ENCODE measurements at places on chromosomes 11 and 22.

DNA sequence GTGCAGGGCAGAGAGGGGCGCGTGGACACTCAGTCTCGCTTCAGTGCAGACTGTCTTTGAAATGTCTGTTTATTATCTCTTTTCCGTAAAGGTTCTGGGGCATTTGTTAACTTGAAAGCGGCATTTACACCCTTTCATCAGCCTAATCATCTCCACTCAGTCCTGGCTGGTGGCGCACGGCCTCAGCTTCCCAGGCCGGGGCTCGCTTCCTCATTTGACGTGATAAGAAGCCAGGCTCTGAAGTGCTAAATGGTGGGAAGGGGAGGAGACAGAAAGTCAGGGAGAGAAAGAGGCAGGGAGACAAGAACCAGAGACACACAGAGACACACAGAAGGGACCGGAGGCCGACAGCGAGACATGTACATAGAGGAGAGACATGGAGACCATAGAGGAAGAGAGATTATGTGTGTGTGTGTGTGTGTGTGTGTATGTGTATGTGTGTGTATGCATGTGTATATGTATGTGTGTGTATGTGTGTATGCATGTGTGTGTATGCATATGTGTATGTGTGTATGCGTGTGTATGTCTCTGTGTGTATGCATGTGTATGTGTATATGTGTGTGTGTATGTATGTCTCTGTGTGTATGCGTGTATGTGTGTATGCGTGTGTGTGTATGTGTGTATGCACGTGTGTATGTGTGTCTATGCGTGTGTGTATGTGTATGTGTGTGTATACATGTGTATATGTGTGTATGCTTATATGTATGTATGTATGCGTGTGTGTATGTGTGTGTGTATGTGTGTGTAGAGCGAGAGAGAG, 101.5 kb downstream of the ST3GAL4 start:
- DNase-seq, result no peak

DNA sequence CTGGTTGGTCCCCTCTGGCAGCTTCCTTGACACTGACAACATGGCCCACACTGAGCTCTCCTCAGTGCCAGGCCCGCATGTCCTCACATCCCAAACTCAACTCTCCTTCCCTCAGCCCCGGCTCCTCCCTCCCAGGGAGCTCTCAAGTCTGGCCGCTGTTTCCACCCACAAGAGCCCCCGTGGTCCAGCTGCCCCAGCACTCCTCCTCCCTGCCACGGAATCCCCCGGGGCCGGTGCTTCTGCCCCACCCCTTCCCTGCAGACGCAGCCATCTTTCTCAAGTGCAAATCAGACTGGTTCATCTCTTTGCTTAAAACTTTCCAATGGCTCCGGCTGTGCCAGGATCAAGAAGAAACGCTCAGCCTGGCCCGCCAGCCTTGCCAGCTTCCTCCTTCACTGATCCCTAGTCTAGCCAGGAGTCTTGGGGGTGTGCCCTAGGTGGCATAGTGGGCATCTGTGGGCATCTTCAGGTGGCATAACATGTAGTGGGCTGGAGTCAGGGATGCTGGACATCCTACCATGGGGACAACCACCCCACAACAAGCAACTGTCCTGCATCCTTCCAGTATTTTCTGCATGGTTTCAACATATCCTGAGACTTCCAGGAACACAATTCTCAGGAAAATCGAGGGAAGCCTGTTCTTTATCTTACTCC, 22.3 kb upstream of the RASL10A start:
- no peak for DNase-seq

DNA sequence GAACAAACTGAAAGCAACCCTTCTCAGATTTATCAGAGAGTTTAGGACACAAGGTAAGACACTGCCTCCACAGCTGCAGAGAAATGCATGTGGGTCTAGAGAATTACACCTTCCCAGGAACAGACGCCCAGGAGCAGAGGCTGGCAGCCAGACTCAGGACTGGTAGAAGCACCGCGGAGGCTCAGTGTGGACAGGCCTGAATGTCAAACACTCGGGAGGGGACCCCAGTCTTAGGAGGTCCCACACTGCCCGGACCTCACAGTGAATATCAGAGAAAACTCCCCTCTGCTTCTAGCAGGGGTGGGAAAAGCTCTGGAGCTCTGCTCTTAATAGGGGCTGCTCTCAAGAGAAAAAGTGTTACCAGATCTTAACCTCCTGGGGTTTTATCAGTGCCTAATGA, 952.7 kb downstream of the BRD1 start:
- DNase-seq, result no peak

DNA sequence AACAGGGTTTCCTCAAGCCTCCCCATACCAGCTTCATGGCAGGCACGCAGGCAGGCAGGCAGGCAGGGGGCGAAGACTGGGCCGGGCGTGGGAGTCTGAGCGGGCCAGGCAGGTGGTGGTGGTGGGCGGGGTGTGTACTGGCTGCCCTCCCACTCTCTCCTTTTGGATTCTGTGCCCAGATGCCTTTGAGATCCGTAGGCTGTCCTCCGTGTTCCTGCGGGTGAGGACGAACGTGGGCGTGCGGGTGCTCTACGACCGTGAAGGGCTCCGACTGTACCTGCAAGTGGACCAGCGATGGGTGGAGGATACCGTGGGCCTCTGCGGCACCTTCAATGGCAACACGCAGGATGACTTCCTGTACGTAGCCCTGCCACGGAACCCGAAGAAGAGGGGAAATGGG, 23.0 kb downstream of the OTOG start:
- DNase-seq, result no peak

DNA sequence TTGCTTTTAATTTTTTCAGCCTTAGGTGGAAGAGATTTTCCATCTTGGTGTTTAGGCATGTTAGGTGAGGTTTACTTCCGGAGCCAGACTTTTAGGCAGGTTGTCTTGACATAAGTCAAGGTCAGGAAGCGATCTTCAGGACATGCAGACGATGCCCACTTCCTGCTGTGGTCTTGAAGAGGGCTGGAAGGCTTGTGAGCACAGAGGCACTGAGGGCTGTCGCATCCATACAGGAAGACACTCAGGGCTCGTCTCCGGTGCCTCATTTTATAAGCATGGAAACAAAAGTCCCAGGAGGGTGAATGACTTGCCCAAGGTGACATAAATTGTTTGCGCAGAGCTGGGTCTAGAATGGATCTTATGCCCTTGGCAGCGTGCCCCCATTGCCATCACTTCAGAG, 30.8 kb downstream of the MARK2 start:
- DNase-seq, result no peak

- no peak for DNase-seq
Observed at GRCh38 chr11:910044-910588, 494 bp downstream of the CHID1 start.

- peak; percentile 14 for DNase-seq
Observed at GRCh38 chr22:28674121-28674563, 5.5 kb downstream of the TTC28 start.

DNA sequence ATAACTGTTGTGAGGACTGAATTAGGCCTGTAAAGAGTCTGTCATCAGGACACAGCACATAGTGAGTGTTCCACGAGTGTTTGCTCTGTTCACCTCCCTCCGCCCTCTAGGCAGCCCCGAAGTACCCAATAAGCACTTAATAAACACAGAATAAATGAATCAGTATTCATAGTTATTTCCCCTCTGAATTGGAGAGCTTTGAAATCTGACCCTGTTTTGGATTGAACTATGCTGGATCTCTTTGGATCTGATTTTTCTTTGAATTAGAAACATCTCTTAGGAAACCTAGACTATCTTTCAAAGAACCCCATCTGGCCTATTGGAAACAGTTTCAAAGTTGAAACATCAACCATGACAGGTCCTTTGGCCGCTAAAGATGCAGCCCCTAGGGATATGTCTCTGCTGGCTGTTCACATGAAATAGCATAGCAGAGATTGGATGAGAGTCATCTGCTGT, 615.5 kb downstream of the NTM start:
- no peak for DNase-seq

GRCh38 chr11:3723014-3723708, 52.0 kb upstream of the CHRNA10 start:
- peak; percentile 97 for DNase-seq

GRCh38 chr11:124582565-124582964, 12.8 kb downstream of the OR8A1 start:
- DNase-seq, result no peak

- no peak for DNase-seq
Observed at GRCh38 chr11:64502634-64503033, 88.4 kb upstream of the SLC22A12 start.

- no peak for DNase-seq
Observed at GRCh38 chr11:74233683-74234082, 62.6 kb downstream of the PPME1 start.

DNA sequence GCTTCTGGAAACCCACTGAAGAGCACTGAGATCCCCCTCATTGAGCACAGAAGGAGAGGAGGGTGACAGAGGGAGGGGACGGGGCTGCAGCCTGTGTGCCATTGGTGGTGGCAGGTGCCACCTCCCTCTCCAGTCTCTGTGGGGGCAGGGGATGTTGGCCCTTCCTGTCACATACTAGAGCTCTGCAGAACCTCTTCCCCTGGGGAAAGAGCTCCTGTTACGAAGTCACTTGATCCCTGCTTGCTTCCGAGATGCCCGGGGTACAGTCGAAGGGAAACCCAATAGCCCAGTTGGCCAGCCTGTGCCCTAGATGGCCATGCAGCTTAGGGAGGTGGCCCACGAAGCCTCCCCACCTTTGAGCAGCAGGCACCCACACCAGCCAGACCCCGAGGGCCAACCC, 29.4 kb downstream of the DAGLA start:
- DNase-seq, result no peak

GRCh38 chr11:85809191-85809590, 1.8 kb downstream of the SYTL2 start:
- no peak for DNase-seq

DNA sequence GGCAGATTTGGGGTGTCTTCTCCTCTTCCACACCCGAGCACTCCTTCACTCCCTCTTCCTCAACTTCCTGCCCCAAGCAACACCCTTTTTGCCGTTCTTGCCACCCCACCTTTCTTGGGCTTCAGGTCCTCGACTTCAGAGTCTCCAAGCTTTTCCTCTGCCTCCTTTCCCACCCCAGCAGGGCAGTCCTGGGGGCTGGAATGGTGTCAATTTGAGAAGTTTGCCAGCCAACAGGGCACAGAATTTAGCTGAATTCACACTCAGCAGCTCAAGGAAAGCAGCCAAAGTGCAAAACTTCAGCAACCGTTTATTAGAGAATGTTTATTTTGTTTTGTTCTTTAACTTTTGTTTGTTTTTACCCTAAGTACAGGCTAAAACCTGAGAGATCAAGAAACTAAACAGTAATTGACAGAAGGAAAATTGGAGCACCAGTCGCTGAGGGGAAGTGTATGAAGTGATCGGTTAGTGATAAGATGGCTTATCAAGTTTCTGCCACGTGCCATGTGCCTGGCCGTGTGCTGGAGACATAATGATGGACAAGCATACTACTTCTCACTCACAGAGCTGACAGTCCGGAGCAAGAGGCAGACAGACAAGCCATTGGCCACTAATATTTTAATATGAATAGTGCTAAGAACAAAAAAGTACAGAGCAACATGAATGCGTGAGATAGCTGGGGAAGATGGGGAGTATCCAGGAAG, 44.4 kb downstream of the AHNAK start:
- DNase-seq, result no peak

DNA sequence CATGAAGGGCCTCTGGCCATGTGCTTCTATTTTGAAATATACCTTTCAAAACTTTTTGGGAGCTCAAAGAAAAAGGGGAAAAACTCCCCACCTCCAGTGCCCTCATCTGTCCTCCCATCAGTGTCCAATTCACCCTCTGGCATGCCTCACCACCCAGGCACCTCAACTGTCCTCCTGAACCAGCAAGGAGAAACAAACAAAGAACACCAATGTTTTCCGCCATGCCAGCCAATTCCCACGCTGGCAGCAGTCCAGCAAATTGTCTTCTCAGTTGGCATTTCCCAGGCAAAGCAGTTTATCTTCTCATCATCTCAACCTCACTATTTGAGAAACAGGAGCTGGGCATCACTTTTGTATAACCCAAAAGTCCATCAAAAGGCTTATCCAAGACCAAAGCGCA, 496.9 kb downstream of the SOX6 start:
- no peak for DNase-seq

DNA sequence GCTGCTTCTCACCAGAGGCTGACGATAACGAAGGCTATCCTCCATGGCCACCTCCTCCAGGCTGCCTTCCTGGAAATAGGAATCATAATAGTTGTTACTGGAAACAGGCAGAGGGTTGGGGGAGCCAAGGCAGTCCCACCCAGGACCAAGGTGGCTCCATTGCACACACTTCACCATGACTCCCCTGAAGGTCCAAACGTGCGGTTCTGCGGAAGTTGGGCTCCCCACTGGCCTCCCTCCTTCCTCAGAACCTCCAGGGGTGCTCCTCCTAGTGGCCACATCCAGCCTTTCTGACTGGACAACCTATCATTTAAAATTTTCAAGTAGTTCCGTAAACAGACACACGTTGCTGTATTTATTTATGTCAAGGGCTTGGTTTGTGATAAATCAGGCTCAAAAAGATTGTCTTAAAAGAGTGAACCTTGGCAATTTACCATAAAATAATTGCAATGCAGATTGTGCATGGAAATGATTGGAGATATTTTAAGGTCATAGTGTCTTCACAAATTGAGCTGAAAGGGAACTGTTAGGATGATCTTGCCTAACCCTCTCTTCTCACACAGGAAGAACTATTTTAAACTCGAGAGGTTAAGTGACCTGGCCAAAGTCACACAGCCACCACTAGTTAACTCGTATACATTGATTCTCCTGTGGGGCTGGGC, 1.4 kb upstream of the TCN2 start:
- DNase-seq, result no peak

GRCh38 chr22:26431261-26431995, 2.4 kb downstream of the ASPHD2 start:
- DNase-seq, result no peak

DNA sequence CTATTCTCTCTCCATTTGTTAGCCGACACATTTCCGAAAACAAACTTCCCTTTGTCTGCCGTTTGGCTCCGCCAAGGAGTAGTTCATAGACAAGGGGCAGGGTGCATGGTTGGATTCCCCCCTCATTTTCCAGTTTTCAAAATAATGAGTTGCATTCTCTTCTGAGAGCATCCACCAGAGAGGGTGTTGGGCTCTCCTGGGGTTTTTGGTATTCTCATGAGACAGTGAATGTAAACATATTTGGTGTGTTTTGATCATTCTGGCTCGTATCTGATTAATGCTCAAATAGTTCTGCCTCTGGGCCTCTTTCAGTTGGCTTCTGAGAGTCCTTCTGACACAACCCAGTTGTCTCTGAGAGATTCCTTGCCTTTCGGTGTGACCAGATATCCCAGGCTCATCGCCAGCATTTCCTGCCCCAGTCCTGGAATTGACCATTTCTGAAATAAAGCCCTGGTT, 21.7 kb downstream of the GRAMD4 start:
- peak; percentile 5 for DNase-seq

DNA sequence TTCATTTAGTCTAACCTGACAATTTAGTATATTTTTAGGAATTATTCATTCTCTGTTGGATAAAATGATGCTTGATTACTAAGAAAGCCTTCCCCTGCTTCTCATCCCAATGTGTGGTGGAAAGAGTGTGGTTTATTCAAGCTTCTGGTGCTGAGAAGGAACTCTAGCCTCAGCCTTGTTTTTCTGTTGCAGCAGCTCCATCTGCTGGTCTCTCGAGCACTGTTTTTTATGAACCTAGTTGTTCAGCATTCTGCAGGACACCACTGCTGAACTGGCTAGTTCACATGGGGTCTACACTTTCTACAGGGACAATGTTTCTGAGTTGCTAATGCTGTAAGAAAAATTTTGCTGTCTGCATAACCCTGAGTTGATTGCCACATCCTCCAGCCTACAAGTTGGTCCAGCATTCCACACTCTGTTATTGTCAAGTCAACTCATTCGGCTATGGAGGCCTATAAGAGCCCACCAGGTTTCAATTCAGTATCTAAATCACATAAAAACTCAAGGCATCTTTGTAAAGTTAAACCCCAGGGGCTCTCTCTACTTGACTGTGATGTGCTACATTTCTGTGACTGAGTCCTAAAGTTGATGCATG, 14.3 kb downstream of the OR2AG2 start:
- DNase-seq, result peak; percentile 12

- DNase-seq, result no peak
Observed at GRCh38 chr11:39190751-39191150, 2268.7 kb downstream of the LRRC4C start.
